ENCODE measurements at places on chromosomes 7 and 10.

DNA sequence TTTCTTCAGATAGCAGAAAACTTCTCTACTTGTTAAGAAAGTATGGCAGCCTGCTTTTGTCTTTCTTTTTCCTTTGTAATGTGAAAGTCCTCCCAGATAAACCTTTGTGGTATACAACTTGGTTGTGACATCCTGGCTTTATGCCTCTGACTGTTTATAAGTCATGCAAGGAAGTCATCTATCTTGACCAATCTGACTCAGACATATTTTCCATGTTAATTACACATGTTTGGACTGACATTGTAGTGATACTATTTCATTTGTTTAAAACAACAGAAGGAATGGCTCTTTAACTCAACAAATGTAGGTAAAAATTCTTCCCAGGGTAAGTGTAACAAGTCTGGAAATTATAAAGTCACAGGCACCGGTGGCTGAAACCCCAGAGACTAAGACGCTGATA lies 341.6 kb upstream of the MEOX2 start:
- DNase-seq = no peak

DNA sequence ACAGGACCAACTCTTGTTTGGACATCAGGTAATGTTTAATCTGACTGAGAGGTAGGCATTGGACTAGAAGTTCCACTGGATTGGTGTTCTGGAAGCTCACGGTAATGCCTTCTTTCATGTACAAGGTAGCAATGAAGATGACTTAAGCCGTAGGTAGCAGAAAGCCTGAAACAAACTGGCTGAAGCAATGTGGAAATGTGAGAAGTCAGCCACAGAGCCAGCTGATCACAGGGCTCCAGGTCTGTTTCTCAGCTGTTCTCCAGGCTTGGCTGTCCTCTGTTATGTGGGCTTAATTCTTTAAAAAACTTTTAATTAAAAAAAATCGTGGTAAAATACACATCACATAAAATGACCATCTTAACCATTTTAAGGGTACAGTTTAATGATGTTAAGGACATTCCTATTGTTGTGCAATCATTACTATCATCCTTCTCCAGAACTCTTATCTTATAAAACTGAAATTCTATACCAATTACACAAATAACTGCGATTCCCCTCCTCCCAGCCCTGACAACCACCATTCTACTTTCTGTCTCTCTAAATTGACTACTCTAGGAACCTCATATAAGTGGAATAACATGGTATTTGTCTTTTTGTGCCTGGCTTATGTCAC lies 101.4 kb upstream of the ZNF32 start:
- DNase-seq = no peak

DNA sequence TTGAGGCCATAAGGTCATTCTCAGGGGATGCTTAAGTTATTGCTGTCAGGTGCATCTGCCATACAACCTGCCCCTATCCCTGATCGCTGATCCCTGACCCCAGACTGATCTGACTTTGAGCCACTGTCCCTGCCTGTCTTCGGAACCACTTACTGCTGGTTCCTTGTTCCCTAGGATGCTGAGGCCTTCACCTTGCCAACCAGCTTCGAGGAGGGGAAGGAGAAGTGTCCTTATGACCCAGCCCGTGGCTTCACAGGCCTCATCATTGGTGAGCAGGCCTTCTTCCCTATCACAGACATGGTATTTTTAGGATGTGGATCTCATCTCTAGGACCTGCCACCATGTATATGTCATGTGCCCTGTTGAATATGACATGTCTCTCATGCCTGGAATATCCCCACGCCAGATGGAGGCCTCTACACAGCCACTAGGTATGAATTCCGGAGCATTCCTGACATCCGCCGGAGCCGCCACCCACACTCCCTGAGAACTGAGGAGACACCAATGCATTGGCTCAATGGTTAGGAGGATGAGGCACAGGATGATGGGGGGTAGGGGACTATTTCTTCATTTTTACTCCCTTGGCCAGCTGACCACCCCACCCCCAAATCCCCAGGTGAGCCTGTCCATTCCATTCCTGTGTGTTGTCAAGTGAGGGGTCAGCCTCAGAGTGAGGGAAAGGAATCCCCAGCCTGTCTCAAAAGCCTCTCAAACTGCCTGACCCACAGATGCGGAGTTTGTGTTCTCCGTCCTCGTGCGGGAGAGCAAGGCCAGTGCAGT lies 9.0 kb downstream of the MRPL43 start:
- no peak for DNase-seq

DNA sequence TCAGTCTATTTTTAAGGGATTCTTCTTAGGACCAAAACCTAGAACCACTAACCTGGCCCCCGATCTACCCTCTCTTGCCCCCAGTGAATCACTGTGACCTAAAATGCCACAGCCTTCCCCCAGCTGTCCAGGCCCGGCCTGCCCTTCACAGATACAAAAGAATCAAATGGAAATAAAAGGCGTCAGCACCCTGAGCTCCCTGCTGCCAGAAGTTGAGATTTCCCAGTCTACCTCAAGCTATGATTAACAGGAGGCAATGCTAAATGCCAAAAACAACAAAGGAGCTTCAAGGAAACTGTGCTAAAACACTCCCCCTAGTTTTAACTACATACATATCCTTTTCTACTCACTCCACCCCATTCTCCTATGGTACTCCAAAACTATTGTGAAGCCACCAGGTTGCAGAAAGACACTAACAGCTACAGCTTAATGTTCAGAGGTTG lies 67.8 kb downstream of the GSAP start:
- no peak for DNase-seq

GRCh38 chr10:90960355-90960814 lies 39.5 kb upstream of the ANKRD1 start:
- no peak for DNase-seq

- DNase-seq = peak; percentile 22
Observed at GRCh38 chr7:38630720-38631673, at the start of gene AMPH. Gene AMPH, minus strand, starts transcription at chr7:38631373. Its CDS starts 22 bp downstream, at chr7:38631351.

DNA sequence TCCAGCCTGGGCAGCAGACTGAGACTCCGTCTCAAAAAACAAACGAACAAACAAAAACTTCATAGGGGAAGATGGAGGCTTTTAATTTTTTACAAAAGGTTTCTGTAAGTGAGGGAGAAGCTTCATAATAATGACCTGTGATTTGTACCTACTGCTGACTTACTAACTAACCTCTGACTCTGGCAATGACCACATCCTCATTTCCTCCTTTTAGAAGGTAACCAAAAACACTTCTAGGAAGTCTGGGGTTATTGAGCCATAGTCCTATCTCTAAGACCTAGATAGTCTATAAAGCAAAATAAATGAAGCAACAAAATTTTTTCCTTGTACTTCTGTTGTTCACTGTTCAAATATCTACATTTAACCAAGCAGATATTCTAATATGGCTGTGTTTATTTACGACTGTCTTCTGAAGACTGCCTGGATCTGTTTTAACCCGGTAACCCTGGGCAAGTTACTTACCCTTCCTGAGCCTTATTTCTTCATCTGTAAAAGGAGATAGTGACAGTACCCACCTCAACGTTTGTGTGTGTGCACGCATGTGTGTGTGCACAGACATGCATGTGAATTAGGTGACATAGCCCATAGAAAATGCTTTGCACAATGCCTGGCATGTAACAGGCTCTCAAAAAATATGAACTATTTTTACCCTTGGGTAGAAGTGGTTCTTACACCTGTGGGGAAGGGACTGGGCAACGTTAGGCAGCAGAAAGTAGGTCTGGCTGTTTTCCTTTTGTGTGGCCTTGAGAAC lies 30.8 kb upstream of the SMNDC1 start:
- DNase-seq = no peak

GRCh38 chr7:151011097-151011409 lies 13.2 kb downstream of the ATG9B start:
- DNase-seq = no peak

DNA sequence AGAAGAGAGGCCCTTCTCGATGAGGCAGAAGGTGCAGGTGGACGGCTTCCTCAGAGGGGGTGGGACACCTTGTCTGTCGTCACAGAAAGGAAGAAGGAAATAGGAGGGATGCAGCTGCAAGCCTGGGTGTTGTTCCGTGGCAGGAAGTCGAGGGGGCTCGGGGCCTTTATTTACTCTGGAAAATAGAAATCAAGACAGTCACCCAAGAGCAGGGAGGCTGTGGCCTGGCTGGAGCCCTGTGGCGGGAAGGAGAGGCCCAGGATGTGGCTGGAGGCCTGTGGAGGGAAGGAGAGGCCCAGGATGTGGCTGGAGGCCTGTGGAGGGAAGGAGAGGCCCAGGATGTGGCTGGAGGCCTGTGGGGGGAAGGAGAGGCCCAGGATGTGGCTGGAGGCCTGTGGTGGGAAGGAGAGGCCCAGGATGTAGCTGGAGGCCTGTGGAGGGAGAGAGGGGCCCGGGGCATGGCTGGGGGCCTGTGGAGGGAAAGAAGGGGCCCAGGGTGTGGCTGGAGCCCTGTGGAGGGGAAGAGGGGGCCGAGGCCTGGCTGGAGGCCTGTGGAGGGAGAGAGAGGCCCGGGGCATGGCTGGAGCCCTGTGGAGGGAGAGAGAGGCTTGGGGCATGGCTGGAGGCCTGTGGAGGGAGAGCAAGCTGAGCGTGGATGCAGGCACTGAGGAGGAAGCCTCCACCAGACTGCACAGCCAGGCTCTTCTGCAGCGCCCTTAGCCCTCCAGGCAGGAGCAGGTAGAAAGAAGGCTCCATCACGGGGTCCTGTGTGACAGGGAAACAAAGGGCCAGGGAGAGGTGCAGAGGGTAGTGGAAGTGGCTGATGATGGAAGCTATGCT lies 97.3 kb upstream of the SFMBT2 start:
- no peak for DNase-seq

GRCh38 chr7:112290065-112290464 lies 83.6 kb downstream of the ZNF277 start:
- no peak for DNase-seq

GRCh38 chr7:88355011-88355410 lies 48.3 kb upstream of the STEAP4 start:
- no peak for DNase-seq

DNA sequence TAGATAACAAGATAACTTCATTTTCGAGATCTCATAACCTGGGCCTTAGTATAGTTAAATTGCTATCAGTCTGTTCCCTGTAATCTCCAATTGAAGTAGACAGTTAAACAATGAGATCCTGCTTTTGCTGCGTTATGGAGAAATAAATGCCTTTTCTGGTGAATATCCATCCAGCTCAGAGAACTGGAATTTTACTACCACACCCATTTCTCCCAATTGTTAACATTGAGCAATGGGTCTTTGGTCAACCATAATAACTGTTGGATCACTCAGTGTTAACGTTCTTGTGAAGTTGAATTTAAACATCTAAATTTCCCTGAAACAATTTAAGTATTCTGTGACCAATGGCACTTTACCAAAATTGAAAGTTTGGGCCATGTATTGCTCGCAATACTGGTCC lies 3.0 kb downstream of the CALU start:
- DNase-seq = no peak

DNA sequence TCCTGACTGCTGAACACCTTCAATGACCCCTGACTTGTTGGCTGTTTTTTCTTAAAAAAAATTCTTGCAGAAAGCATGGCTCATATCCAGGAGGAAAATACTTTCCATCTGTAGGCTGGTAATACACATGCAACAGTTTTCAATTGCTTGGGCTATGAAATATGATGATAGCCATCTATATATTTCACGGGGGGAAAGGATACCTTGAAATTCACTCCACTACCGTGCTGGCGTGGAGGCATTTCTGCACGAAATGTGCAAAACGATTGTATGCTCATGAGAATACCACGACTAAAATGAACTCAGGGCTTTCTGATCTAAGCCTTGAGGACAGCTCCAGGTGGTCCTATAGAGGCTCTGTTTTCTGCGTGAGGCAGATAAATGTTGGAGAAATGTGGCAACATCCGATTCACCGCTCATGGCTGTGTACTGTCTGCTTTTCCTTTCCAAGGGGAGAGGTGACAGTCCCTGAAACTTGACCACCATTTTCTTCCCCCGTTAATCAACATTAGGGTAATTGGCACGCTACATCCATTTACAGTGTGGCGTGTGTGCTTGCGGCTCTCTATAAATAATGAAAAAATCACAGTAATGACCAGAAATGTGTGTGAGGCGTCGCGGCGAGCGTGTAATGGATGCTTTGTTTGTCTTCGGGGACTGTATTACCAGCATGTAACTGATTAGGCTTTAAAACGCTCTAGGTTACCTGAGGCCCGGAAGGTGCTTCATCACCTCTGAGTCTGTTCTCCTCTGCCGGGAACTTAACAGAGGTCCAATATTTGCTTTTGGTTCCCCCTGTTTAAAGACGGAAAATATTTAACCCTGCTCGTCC lies 12.8 kb upstream of the CARD11 start:
- no peak for DNase-seq

GRCh38 chr7:25360451-25360850 lies 132.2 kb upstream of the NPVF start:
- DNase-seq = peak; percentile 35

GRCh38 chr7:15679306-15679705 lies 7.2 kb downstream of the MEOX2 start:
- DNase-seq = no peak

DNA sequence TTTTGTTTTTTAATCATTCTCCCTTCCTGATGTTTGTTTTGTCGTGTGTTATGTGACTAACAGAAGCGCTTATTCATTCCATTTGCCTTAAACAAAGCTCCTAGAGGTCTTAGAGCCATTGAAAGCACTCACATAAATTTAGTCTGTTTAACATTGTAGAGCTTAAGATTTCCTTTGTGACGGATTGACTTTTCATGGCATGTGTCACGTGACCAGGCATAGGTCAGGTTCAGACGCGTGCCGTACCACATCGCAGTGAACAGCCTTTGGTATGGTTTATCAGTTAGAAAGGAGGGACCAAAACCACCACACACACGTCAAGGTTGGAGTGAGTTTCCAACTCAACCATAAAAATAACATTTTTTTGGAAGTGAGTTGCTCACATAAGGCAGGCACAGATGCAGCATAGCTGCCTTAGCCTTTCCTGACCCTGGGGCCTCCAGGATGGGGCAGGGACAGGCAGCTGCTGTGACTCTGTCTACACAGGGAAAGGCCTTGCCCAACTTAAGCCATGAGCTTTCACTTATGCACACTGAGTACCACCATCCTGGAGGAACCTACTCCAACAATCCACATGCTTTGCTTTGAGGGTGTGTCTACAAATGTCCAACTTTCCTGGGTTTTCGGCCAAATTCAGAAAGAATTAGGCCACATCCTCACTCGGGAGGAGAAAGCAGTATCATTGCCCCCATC lies 55.5 kb downstream of the WDFY4 start:
- DNase-seq = no peak

- DNase-seq = no peak
Observed at GRCh38 chr10:102195296-102195870, 30.7 kb upstream of the ELOVL3 start.

GRCh38 chr7:157431951-157432540 lies 95.2 kb downstream of the DNAJB6 start:
- no peak for DNase-seq

- no peak for DNase-seq
Observed at GRCh38 chr10:69938541-69938991, 114.1 kb upstream of the MACROH2A2 start.
